Esophagus mucosa (tissue), 1 donor: ENCODE measurements at places on chromosomes 7 and 10.

- no peak for ATAC-seq
Observed at GRCh38 chr7:929311-929711, 25.2 kb downstream of the ADAP1 start.

DNA sequence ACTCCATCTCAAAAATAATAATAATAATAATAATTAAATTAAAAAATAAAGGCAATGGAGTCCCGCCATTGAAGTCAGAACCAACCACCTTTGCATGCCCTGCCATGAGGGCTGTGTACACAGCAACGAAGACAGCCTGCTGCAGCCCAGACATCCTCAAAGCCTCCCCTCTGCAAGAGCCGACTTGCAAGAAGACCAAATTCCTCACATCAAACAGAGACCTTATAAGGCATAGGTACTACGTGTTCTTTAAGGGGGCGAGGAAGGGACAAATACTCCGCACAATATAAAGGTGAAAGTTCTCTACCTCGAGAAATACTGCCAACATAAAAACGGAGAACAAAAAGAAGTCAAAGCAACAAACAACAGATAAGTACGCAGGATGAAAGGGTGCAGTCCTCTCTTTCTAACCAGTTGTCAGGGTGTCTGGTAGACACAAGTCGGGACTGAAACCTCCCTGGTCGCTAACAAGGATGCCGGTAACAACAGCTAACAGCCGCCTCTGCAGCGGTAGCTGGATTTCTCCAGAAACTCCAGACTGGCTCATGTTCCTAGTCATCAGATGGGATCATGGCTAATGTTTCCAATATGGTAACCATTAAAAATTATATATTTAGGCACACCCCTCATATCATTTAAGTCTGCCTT lies 23.6 kb downstream of the FGFR2 start:
- ATAC-seq, result peak; percentile 53

DNA sequence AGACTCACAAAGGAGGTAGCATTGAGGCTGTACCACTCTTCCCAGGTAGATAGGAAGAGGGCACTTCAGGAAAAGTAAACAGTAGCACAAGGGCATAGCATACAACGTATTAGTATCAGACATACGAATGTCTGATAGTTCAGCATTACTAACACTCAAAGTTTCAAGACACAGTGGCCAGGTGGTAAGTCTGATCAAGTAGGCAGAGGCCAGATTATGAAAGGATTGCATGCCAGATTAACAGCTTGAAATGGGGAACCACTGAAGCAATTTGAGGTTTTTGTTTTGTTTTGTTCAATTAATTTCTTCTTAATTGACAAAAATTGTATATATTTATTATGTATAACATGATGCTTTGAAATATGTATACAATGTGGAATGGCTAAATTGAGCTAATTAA lies 45.7 kb upstream of the IL6 start:
- ATAC-seq, result no peak

DNA sequence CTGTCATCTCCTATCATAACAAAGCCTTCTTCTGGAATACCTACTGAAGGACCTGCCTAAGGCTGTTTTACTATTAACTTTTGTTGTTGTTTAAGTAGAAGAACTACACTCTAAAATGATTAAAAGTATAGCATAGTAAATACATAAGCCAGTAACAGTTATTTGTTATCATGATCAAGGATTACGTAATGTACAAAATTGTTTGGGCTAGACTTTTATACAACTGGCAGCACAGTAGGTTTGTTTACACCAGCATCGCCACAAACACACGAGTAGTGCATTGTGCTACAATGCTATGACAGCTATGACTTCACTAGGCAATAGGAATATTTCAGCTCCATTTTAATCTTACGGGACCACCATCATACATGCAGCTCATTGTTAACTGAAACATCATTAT lies 169.1 kb downstream of the LRRN3 start:
- no peak for ATAC-seq

DNA sequence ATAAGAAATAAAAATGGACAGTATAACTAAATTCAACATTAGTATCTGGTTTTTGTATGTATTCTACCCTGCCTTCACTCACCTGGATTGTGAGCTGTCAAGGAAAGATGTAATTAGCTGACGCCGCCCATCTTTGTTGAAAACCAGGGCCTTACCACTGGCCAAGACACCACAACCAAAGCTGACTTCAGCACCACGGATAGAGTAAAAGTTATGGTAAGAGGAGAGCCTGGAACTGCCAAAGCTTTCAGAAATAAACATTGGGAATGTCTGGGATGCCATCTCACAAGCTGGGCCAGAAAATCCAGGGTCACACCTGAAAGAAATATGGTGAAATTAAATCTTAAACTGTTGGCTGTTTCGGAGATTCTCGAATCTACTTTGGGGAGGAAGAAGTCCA lies 190.1 kb upstream of the SLC26A5 start:
- no peak for ATAC-seq

DNA sequence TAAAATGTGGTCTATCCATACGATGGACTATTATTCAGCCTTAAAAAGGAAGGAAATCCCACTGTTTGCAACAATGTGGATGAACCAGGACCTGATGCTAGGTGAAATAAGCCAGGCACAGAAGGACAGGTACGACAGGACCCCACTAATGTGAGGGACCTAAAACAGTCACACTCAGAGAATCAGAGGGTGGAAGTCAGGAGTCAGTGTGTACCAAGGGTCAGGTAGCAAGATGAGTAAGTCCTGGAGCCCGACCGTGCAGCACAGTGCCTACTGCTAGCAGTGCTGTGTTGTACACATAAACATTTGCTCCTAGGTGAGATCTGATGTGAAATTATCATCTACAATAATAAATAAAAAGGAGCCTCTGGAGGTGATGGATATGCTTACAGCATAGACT lies 322.3 kb downstream of the GLRX3 start:
- ATAC-seq, result no peak

DNA sequence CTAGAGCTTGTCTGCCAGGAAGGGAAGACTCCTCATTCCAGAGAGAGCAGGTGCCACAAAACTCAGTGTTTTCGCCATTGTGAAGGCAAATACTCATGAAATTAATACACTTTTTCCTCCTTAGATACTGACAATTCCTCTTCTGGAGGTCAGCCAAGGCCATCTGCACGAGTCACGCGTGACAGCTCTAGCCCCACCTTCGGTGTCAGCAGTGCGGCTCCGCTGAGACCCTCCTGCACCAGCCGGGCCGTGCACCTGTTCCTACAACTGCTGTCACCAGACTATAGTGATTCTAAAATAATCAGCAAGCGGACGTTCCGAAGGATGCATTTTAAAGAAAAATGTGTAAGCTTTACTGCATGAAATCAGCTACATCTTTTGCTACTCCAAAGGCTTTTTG lies 127.7 kb downstream of the DIP2C start:
- ATAC-seq, result no peak

- no peak for ATAC-seq
Observed at GRCh38 chr10:9951481-9952257, 1066.0 kb upstream of the CELF2 start.

DNA sequence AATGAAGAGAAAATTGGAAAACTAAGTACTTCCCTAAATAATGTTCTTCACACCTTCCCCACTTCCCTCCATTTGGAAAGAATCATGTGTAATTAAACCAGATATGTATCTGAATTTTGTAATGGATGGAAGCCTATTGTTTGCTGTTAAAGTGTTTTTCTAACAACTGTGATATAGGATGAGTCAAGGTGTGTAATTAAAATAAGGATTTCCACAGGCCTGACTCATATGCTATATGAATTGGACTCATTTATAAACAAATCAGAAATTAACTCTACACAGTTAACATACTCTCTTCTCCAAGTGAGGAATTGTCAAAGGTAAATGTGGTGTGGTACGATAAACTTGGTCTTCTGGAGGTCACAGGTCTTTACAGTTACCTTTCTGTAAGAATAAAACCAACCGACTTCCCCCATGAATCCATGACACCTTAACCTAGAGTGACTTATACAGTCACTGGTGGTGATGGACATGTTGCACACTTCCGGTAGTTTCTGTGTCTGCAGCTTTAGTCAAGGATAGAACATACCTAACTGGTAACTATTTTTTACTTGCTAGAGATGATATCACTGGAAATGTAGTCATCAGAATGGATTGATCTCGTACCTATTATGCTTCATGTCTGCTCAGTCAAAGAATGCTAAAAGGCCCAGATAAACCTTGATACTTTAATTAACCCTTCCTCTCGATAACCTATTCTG lies 12.8 kb downstream of the PNLIPRP3 start:
- no peak for ATAC-seq

- ATAC-seq, result peak; percentile 82
Observed at GRCh38 chr7:90111-91063, 102.0 kb upstream of the FAM20C start.

- peak; percentile 92 for ATAC-seq
Observed at GRCh38 chr7:70598976-70599375, 533.0 kb upstream of the GALNT17 start.

DNA sequence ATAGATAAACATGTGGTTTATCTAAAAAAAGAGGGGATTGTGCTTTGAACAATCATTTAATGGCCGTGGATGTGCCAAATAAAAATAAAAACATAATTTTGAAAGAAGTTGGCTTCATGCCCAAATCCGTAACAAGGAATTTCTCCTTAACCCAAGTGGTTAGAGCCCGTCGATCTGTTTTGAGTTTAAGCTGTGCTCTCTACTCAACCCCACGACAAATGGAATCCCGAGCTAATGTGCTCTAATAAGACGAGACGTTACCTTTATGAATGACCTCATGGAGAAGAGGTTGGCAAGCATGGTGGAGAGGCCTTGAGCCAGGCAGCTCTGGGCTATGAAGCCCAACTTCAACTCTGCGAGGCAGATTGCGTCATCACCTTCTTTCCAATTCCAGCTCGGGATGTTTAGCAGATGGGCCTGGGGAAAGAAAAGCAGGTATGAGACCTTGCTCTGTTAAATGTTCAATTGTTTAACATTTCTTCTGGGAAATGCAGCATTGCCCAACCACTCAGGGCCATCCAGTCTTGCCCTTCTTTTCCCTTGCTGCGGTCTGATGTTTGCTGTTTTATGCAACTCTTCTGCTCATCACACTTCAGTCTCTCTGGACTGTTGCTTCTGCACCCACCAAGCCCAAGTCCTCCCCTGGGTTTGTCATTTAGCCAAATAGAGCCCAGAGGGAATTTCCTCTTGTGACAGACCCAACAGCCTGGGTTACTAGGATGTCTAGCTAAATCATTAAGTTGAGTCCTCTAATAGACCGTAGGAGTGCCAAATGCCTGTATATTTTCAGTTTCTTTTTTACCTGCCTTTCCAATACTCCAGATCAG lies 564.6 kb downstream of the KCNMA1 start:
- no peak for ATAC-seq

- no peak for ATAC-seq
Observed at GRCh38 chr10:52213321-52213752, 100.7 kb upstream of the DKK1 start.

- no peak for ATAC-seq
Observed at GRCh38 chr10:1932692-1933094, 195.4 kb upstream of the ADARB2 start.

- ATAC-seq, result no peak
Observed at GRCh38 chr7:37425498-37425897, 23.2 kb downstream of the ELMO1 start.

GRCh38 chr10:85537561-85537960 lies 829.0 kb downstream of the GRID1 start:
- ATAC-seq, result no peak

DNA sequence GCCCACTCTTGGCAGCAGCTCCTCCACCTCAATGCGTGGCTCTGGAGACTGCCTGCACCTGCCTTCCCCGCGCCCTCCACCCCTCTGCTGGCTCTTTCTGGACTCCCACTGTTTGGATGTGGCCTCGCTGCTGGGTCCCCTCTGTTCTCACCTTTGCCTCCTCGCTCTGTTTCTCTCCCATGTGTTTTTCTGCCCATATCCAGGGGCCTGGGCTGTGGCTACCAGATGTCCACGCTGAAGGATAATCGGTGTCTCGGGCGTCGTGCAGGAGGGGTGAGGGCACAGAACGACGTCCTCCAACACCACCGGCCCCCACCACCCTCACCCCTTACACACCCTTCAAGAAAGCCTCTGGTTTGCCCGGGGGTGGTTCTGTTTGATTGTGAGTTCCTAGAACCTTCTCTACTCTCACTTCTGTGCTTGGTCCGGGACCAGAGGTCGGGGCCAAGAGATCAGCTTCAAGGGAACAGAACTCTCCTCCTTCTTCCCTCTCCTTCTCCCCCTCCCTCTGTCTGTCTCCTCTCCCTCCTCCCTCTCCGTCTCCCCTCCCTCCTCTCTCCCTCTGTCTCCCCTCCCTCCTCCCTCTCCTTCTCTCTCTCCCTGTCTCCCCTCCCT lies 31.7 kb downstream of the AP5Z1 start:
- no peak for ATAC-seq
